ENCODE measurements at places on chromosomes 12 and 14.

DNA sequence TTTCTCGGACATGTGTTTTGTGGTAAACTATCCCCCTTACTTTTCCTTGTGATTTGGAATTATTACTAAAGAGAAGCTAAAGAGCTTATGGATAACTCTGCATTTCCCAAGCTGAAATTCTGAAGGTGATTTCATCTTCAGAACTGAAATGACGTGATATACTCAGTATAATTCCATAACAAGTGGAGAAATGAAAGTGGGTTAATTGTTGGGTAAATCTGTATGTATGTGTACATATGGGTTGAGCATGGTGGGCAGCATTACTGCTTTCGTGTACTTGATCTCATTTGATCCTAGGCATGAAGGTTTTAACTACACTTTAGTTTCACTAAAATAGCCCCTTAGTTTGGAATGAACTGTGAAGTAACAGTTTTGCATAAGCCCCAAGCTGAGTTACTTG is 4.1 kb downstream of the YY1 start:
- no peak for DNase-seq

GRCh38 chr14:96686126-96686525 is 111.1 kb upstream of the VRK1 start:
- DNase-seq = no peak

DNA sequence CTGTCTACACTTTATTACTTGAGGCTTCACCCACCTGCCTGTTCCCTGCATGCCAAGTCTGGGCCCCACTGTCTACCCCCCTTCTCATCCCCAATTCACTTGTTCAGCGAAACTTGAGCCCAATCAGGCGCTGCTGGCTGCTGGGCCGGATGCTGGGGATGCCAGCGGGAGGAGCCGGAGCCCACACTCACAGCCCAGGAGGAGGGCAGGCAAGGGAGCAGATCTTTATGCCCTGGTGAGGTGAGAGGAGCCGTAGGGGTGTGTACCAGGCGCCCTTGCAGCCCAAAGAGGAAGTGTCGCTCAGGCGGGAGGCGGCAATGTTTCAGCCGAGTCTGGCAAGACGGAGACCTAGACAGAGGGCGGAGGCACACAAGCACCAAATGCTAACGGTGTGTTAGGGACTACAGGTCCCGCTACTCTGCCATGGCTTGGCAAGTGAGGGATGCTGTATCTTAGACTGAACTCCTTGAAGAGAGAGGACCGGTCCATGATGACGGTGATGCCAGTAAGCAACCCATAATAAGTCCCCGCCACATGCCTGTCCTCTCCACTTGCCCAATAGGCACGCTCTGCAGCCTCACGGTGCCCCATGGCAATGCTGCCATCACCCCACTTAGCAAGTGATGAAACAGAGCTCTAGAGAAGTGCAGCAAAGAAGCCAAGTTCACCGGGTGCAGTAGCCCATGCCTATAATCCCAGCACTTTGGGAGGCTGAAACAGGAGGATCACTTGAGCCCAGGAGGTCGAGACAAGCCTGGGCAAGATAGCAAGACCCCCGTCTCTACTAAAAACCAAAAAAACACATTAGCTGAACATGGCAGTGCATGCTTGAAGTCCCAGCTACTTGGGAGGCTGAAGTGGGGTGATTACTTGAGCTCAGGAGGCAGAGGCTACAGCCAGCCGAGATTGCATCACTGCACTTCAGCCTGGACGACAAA is 41.6 kb downstream of the LRRC74A start:
- DNase-seq = no peak

- no peak for DNase-seq
Observed at GRCh38 chr14:96252999-96253539, 2.9 kb upstream of the BDKRB1 start.

DNA sequence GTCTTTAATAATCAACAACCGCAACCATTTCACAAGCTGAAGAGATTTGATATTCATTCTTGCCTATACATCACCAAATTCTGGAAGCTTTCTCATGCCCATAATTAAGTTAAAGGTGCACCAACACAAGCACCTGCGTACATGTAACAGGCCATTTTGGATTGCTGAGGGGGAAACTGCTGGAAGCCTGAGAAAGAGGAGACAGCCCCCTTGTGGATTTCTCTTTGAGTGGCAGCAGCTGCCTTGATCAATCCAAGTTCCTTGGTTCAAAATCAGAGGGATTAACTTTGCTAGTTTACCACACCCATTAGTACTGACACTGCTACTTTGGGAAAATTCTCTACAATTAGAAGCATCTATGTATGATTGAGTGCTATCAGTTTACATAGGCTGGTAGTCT is 321.1 kb downstream of the NOVA1 start:
- no peak for DNase-seq
